ENCODE measurements at places on chromosomes 11 and 22. TPM values are rescaled to one million over a fixed set of nuclear protein-coding genes. Genes with fewer than 3 reads are reported as not detected.

DNA sequence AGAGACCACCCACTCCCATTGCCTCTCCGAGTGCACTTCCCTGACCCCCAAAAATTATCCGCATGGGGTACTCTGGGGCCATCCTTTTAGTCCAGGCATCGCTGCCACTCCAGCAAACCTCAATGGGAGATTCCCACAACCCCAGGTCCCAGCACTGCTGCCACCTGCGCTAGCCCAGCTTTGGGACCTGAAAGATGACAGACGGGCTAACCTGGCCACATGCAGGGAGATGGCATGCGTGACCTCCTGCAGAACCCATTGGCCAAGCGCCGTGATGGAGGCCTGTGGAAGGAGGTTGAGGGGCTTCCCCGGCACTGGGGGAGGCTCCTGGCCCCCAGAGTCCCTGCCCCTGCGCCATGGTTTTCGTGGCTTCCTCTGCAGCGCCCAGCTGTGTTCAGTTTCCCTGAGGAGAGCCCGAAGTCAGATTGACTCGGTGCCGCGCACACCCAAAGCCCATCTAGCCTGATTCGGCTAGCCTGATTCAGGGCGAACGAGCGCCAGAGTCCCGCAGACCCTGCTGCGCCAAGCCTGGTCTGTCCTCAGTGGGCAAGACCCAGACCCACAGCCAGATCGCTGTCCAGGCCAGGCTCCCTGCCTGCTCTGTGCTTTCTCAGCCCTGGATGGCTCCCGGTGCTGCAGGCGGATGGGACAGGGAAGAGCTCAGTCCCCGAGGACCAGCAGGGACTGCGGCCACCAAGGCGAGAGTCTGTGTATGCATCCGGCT is 751 bp upstream of the WNT7B start:
- DNase-seq, result no peak

GRCh38 chr11:19670030-19670791 is 42.4 kb upstream of the NAV2 start:
- peak; percentile 44 for DNase-seq

DNA sequence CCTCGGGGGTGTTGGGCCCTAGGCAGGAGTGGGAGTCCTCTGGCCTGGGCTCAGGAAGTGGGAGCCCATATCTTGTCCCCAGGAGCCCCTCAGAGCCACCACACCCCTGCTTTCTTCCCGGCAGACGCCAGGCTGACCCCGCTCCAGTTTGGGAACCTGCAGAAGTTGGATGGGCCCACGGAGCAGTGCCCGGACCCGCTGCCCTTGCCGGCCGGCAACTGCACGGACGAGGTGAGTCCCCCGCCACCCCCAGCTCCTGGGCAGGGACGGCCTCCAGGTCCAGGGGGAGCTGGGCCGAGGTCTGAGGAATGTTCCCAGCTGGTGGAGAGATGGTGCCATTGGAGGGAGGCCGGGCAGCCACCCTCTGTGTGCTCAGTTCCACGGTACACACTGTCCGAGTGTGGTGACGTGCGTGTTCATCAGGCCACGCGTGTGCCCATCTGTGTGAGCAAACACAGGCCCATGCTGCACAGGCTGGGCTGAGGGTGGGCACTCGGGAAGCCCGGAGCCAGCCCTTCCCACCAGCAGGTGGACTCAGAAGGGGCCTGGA is 4.8 kb downstream of the MUC5B start:
- DNase-seq, result no peak

The OTOG gene
- total RNA-seq, result not detected

DNA sequence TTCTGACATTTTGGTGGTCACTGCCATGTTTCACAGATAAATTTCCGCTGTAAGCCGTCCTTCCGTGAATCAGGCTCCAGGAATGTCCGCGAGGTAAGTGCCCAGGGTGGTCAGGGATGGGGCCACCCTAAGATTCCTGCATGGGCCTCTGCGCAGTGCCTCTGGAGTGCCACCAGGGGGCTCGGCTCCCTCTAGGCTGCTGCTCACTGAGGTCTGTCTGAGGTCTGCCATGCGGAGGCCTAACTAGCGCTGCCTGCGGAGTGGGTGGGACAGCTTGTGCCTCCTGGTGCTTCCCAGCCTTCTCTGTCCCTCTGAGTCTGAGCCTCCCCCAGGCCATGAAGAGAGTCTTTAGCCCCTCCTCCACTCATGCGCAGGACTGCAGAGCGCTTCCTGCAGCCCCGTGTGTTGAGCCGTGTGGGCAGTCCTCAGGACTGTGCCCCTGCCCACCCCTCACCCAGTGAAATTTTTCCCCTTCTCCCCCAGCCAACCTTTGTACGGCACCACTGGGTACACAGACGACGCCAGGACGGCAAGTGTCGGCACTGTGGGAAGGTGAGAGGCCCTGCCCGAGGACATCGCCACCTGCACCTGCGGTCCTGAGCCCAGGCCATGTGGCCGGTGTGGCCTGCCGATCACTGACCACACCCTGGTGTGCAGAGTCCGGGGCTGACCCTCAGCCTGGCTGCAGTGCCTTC is 11.9 kb upstream of the MDK start:
- peak; percentile 54 for DNase-seq

DNA sequence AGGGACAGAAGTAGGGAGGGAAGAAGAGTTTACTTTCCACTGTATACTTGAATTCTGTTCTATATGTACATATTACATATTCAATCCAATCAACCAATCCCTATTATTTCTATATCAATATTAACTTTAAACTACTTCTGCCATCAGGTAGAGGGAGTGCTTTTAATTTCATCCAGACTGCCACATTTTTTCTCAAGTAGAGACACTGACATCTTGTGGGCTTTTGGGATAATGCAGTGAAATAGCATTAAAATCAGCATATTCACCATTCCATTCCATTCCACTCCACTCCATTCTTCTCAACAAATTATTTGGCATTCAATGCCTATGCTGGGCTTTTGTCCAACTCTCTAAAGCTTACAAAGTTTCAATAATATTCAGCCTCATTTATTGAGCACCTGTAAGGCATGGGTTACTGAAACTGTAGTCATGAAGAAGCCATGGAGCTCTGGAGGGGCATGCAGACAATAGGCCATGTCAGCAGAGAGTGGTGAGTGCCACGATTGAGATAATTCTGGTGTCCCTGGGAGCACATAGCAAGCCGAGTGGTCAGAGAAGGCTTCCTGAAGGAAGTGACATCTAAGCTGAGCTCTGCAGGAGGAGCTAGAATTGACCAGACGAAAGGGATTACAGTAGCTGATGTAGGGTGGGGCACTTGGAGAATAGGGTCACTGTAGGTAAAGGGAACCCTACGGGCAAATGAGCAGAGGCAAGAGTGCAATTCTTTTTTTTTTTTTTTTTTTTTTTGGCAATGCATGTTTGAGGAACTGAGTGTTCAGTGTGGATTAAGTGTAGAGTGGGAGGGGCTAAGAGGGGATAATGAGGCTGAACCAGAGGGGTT is 12.8 kb upstream of the CLPB start:
- DNase-seq, result peak; percentile 78

DNA sequence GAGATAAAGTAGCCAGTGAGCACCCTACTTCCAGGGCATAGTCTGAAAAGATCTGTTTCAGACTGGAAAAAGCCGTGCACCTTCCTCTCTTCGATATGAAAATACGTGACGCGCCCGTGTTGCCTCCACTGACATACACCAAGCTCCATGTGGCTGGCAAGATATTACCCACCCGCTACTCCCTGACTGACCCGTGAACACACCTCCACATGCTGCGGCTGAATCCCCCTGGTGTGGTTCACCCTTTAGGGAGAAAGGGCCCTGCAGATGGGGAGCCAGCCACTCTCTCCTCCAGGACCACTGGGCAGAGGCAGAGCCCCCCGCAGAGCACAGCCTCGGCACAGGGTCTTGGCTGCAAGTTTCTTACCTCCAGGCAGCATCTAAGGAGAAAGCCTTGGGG is 245.0 kb downstream of the BRD1 start:
- no peak for DNase-seq

DNA sequence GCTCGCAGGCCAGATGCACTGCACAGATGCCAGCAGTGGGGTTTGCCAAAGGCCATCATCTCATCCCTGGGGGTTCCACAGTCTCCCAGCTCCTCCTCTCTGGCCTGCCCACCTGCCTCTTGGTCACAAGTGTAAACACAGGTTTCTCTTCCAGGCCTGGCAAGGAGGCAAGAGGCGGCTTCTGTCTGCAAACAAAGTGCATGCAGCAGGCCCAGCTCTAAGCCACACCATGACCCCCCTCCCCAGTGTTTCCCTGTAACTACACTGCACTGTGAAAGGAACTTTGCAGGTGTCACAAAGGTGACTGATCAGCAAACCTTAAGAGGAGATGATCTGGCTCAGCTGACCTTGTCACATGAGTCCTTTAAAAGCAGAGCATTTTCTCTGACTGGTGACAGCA is 26.2 kb upstream of the SHISAL1 start:
- DNase-seq, result no peak

The CCDC188 gene
- total RNA-seq, result 0.54 TPM

DNA sequence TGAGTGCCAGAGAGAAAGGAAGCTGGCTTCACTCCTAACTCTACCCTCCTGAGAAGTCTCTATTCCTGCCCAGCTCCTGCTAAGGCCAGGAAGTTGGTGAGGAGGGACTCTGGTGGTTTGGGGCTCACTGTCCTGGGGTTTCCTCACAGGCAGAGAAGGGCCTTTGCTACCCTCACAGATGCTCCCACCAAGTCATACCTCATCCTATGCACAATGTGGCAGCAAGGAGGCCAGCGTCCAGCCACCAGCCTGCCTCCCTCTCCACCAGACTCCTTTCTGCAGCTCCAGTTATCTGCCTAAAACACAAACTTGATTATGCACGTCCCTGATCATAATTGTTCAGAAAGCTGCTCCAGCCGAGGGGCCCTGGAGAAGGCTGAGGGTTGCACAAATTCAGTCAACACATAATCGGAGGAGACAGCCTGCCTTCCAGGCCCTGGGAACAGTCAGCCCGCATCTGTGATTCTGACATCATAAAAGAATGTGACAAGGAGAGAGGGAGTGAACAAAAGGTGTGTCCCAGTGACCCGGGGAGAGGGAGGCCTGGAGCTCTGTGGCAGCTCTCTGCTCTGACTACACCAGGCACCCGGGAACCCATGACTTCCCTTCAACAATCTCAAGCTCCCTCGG is 28.8 kb downstream of the DKK3 start:
- DNase-seq, result peak; percentile 86

The PANX2 gene
- 1.4 TPM for total RNA-seq

DNA sequence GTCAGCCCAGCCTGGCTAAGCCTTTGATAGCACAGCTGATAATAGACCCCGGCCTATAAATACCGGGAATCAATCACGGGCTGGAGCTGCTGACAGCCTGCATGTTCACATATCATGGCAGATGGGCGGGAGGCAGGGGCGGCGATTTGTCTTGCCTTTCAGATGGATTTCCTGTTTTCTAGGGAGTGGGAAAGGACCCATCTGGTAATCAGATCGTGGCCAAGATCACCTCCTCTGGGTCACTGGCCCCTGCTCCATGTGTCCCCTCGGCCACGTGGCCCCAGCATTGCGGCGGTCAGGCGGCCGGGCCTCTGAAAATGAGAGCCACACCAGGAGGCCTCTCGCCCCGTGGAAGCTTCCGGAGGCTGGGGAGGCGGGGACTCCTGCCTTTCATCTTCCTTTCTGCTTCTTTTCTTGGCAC is 36.6 kb downstream of the SMIM38 start:
- no peak for DNase-seq

GRCh38 chr11:115302946-115303703 is 201.1 kb downstream of the CADM1 start:
- DNase-seq, result no peak

GRCh38 chr11:31995525-31996094 is 95.3 kb upstream of the RCN1 start:
- DNase-seq, result no peak

DNA sequence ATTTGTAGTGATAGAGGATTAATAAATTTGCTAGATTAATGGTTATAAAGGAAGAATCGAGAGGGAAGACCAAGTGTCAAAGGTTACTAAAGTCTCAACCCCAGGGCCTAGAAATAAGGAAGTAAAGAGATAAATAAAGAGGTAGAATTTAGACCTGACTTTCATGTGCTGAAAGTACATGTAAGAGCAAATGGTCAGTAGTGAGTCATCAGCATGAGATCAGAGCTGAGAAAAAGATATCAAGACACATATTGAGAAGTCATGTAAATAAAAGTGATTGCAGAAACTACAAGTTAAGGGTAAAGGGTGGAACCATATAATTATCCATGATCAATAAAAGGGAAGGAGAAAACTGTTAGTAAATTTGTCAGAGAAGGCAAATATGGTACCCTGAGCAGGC is 1.4 kb upstream of the OR8B8 start:
- DNase-seq, result no peak

DNA sequence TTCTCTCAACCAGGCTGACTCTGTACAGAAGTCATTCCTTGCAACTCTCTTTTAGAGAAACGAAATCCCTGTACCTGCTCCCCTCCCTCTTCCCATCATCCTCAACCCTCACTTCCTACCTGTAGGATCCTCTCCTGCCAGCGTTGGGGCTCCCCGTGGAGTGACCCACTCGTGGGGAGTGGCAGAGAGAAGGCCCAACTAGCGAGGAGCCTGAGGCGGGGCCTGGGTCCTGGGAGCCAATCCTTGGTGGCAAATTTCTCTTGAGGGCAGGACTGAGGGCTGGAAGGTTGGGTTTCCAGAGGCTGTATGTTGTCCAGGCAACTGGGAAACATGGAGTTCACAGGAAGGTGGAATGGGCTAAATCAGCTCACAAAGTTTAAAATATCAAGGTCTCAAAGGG is 10.4 kb downstream of the NHERF4 start:
- peak; percentile 66 for DNase-seq

- no peak for DNase-seq
Observed at GRCh38 chr11:112459001-112459400, 198.3 kb upstream of the PLET1 start.

DNA sequence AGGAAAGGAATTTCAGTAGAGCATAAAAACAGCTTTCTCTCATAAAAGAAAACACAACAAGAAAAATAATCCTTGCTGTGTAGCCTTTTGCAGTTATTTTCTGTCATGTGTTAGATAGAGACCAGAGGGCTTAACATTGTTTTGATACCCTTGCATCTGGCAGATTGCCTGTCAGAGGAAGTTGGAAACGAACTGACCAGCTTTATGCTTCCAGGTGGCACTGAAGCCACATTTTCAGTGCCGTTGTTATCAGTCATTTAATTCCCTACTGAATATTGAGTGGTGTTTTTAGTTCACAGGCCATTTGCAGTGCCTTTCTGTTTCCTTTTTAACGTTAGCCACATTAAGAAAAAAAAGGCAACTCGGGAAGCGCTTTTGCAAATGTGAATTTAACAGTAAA is 21.5 kb upstream of the RAG2 start:
- no peak for DNase-seq

DNA sequence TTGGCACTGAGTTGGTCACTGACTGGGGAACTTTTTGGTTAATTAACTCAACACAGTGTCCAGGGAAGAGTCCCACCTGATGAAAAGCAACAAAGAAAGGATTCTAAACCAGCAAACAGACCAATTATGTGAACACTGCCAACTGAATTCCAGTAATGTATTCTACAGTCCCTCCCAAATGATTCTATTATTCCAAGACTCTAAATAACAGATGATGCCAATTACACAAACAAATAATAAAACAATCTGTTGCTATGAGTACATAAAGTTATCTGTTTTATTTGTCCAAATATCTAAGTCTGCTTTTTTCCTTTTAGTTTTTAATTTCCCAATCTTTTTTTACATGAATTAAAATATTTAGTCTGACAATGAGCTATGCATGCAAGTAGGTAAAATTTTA is 98.3 kb upstream of the TP53AIP1 start:
- no peak for DNase-seq

Measured in HFFc6 (cell line).